IMR-90 (cell line): ENCODE measurements at places on chromosomes 1 and 21.
A peak's percentile ranks its signal among the peaks of the same experiment; 100 is the strongest.

- no peak for DNase-seq
Measured at GRCh38 chr1:229217716-229218115, 53.2 kb upstream of the RAB4A start.

DNA sequence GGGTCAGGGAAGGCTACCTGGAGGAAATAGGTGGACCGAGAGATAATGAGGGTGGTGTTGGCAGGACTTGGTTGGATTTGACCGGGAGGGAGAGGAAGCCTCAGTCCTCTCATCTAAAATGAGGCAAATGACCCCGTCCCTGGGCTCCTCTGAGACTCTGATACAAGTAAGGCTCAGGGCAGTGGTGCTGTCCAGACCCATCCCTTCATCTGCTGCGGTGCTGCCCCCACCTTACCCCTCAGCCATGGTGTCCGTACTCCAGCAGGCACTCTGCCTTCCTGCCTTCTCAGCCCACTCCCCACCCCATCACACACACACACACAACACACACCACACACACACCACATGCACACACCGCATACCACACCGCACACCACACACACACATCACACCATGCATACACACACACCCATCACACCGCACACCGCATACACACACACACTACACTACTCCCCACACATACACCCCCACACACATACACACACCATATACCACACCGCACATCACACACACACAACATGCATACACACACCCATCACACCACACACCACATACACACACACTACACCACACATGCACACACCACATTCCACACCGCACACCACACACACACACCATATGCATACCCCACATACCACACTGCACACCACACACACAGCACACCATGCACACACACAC lies 29.4 kb upstream of the SLC26A9 start:
- no peak for DNase-seq

GRCh38 chr1:21270086-21270689 lies 20.1 kb downstream of the ECE1 start:
- peak; percentile 52 for DNase-seq

GRCh38 chr1:183734543-183735036 lies 70.3 kb upstream of the RGL1 start:
- DNase-seq: peak; percentile 48

GRCh38 chr1:234400773-234401172 lies 27.5 kb downstream of the COA6 start:
- DNase-seq: no peak

- no peak for DNase-seq
Measured at GRCh38 chr1:1337793-1338147, 6.7 kb downstream of the TAS1R3 start.

GRCh38 chr21:41763398-41763931 lies 3.4 kb downstream of the RIPK4 start:
- no peak for DNase-seq

DNA sequence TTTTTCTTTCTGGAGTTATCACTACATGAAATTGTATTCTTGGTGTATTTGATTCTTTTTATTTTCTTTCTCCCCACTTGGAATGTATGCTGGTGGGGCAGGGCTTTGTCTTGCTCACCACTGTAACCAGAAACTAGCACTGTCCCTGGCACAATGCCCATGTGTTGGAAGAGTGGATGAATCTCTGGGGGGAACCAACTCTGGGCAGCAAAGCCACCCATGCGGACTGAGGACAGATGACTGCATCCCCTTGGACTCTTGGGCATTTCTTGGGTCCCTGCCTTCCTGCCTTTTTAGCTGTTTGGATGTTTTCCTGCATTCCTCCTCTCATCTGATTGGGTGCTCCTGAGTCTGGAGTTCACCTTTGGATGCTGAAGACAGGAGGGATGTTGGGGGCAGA lies 6.1 kb downstream of the CYP4B1 start:
- DNase-seq: no peak

GRCh38 chr1:161726473-161727255 lies 5.3 kb downstream of the FCRLB start:
- DNase-seq: peak; percentile 79

- DNase-seq: peak; percentile 84
Measured at GRCh38 chr1:116508984-116509980, 61.5 kb downstream of the CD58 start.

- no peak for DNase-seq
Measured at GRCh38 chr21:25757531-25757930, 22.8 kb downstream of the GABPA start.

- no peak for DNase-seq
Measured at GRCh38 chr1:111725192-111725591, 14.0 kb downstream of the INKA2 start.

DNA sequence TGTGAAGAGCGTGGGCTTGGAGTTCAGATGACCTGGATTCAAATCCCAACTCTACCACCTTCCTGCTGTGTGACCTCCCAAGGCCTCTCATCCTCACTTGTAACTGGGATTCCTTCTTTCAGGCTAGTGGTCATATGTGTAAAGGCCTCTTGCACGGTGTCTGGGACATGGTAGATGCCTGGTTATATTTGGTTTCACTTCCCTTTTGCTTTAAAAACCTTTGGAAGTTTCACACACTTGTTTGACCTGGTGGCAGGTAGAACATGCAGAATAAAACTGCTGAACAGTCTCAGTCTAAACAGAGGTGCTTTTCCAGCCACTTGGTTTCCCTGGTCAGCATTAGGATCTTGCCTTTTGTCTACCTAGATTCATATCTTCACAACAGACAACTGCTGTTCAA lies 37.0 kb upstream of the RCAN3 start:
- DNase-seq: no peak

DNA sequence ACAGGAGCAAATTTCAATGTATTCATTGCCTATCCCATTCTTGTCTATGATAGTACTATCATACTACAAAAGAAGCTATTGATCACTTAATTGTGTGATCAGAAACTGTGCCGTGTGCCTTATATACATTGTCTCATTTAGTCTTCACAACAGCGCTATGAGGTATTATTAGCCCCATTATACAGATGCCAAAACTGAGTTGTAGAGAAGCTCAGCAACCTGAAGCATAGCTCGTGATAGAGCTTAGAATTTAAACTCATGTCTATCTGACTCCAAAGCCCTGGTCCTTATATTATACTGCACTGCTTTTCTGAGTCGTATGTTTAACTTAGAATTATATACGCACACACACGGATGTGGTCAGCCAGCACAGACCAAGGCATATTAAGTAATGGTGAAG lies 315.1 kb downstream of the NFIA start:
- DNase-seq: no peak

- no peak for DNase-seq
Measured at GRCh38 chr1:218904416-218904815, 269.3 kb upstream of the LYPLAL1 start.

DNA sequence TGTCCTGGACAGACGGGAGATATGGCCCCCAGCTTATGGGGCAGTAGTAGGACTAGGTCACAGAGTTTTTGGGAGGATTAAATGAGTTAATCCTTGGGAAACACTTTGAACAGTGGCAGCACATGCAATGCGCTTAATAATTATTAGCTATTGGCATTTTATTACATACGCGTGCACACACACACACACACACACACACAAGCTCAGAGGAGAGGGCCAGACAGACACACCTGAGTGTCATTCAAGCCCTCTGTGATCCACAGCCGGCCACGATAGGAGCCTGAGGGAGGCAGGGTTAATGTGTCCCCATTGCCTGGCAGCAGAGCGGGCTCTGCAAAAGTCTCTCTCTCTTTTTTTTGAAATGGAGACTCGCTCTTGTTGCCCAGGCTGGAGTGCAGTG lies 37.9 kb downstream of the EPHA2 start:
- no peak for DNase-seq
